ENCODE measurements at places on chromosomes 2 and 18.

DNA sequence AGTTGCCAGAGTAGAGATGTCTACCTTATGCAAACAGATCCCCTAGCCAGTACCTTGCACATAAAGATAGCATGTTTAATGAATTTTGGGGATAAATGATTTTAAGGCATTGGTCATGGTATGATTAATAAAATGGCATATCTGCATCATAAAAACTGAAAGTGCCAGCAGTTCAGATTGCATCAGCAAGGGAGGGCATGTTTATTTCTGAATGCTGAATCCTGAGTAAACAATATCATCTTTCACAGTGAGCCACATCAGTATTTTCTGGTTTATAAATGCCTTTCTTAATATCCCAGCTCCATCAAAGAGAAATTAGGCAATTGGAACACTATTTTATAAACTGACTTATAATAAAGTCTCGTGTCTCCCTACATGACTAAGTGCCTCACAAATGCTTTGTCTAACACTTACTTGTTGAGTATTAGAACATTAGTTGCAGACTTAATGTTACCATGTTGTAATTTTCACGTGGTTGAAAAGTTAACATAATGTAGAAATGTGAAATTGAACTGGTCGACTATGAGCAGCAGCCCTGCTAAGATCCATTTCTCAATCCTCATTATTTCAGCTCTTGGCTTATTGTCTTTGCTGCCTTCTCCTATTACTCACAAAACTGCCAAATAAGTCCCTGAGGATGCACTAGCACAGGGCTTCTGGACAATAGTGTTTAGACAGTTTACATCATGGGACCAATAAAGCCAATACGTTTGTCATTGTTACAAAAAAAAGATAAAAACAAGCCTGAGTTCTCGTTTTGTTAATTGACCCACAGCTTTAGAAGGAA, 48.0 kb downstream of the LANCL1 start:
- DNase-seq: no peak

DNA sequence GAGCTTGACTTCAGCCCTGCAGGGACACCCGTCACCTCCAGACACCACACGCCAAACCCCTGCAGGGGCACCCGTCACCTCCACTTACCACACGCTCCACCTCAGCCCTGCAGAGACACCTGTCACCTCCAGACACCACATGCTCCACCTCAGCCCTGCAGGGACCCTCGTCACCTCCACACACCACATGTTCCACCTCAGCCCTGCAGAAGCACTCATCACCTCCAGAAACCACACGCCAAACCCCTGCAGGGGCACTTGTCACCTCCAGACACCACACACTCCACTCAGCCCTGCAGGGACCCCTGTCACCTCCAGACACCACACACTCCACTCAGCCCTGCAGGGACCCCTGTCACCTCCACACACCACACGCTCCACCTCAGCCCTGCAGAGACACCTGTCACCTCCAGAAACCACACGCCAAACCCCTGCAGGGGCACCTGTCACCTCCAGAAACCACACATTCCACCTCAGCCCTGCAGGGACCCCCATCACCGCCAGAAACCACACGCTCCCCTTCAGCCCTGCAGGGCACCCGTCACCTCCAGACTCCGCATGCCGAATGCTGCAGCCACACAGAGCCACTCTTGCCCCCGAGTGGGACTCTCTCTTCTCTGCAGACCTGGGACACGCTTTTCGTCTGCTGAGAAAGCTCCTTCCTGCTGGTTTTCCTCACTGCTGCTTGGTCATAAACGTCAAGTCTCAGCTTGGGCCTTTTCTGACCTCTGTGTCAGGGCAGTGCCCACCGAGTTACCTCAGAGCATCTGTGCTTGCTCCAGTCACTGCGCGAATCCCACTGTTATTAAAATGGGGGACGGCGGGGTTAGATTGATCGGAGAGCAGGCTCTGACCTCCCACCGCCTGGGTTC, 77.5 kb upstream of the SALL3 start:
- no peak for DNase-seq

- DNase-seq: no peak
These were observed 383.3 kb downstream of the RBM43 start for GRCh38 chr2:150878356-150878755.

- DNase-seq: no peak
These were observed 142.7 kb upstream of the DOK6 start for GRCh38 chr18:69257861-69258458.

DNA sequence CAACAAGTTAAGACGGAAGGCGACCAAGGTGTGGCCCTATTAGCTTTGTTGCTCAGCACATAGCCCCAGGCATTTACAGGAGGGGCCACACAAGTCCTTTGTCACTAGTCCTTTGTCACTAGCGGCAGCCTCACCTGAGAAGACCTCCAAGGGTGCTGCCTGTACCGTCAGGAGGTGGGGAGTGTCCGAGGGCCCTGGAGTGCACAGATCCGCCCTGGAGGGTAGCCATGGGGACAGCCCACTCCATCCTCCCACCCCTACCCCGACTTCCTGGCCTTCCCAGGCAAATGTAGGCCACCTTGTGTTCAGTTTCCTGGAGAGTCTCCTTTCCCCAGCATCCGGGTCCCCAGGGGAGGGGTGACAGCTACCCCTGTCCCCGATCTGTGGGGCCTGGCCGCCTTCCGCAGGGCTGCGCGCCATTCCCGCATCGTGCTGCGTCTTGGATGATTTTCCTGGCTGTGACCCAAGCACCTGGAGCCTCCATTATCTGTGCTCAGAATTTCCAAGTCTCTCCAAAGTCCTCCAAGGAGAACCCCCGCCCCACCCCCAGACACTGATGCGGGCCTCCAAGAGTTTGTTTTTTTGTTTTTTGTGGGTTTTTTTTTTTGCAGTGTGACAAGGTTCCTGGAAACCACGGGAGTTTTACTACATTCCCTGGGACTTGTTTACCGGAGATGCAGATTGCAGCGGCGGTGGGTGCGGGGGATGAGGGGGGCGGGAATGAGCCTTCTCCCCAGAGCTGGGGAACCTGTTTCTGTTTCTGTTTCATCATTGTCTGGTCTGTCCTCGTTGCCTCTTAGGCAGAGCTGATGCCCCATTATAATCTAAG, 28.6 kb downstream of the TEX44 start:
- DNase-seq: no peak

DNA sequence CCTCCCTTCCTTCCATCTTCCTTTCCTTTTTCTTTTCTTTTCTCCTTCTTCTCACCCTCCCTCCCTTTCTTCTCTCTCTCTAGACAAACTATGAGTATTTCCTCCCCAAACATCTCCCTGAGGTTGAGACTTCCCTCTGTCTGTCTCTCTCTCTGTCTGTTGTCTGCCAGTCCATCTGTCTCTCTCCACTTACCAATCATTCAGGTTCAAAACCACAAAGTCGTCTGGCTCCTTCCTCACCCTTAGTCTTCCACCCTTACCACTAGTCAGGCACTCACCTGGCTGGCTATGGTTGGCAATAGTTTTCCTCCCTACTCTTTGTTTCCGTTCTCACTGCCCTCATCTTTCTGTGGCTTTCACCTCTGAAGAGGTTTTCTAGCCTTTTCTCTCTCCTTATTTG, 12.9 kb downstream of the CCL20 start:
- DNase-seq: no peak

GRCh38 chr2:101828257-101828656, 130.8 kb downstream of the MAP4K4 start:
- no peak for DNase-seq

GRCh38 chr2:17627434-17627833, 86.9 kb downstream of the VSNL1 start:
- no peak for DNase-seq

- DNase-seq: no peak
These were observed 545.8 kb downstream of the ARHGAP15 start for GRCh38 chr2:143675021-143675420.

DNA sequence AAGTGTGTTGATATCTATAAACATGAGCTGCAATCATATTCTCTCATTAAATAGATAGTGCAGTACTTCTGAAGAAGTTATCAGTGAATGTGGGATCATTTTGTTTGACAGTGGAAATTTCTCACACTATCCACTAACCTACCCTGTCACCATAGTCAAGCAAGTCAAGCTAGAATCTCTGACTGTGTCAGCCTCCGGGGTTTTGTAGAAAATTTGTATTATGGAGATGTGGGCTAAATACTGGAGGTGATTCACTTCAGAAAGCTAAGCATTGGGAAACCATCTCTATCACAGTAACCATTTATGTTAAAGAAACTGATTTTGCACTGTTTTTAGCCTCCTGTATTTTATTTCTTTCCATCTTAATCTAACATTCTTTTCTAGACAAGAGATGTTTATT, 126.6 kb upstream of the CREB1 start:
- DNase-seq: no peak

DNA sequence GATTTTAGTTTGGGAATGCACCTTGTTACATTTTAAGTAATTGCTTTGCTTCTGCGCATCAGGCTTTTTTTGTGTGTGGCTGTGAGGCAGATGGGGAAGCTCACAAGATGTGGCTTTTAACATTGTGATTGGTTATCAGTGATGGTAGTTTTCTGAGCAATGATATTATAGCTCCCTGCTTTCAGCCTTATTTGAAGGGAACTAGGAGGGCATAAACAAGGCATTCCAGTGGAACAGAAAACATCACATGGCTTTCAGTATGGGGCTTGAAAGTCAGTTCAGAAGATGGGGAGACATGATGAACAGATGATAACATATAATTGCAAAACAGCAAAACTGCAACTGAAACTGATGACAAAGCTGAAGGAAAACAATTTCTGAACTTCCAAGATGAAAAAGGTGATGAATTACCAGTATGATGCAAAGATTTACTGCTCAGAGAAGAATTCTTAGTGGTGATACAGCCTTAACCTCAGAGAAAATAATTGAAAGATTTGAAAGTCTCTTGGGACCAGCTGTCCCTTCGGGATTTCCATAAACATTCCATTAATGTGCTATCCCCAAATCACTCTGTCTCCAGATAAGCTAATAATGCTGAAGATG, 439.7 kb downstream of the RND3 start:
- DNase-seq: no peak

- DNase-seq: no peak
These were observed 98.4 kb downstream of the CDK15 start for GRCh38 chr2:201904538-201905420.

GRCh38 chr18:22856870-22857269, 76.3 kb upstream of the RBBP8 start:
- no peak for DNase-seq

DNA sequence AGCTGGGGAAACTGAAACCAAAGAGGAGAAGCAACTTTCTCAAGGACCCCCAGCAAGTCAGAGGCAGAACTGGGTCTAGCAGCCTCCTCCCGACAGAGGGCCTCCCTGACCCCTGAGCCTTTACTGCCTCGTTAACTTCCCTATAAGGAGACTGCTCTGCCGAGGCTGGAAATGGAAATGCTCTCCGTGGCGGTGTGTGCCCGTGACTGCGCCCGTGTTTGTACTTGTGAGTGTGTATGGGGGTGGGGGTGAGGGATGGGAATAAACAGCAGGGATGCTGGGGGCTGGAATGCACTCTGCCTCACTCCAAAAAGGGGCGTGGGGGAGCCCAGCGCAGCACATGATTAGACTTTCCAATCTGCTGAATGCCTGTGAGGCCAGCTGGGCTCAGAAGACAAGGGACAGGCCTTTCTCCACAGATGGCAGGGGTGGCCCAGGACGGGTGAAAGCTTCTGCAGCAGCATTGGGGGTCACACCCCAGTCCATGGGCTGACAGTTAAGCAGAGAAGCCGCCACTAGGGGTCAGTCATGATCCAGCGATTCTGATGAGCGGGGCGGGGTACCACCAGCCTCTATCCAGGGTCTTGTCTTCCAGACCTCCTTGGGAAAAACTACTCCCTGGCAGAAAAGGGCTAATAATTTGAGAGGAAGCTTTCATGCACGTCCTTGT, 26.8 kb downstream of the MPHOSPH10 start:
- no peak for DNase-seq

DNA sequence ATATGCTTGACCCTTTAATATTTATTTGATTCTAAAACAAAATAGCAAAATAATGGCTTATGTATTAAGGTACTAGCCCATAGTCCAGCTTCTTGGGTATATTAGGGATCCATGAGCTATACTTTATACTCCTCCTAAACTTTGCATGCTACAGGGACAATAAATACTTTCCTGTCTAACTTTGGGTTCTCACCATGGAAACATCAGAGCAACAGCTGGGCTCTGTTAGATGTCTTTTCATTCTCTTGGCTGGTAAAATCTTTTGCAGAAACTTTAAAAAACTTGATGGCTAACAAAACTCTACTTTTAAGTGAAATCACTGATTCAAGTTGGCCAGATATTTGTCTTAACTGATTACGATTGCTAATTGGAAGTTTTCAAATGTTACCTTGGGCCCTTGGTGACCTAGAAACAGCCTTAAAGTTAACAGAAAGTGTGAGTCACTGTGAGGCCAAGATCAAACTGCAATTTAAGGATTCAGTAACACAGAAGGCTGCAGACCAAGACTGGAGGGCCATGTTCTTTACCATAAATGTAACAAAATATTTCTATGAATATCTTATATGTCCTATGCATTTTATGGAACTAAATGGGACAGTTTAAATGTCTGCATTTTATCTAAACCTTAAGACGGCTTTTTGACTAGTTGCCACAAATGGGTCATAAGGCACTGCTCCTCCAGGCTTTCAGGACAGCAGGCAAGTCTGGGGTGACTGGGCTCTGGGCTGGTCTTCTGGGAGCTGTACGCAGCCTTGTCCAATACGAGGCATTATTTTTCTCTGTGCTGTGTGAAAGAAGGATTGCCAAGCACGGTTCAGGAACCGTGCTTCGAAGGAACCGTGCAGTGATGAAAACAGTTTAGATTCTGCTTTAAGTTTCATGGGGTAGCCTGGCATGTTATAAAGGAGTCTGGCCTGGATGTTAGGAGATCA, 188.5 kb downstream of the TPGS2 start:
- DNase-seq: no peak

- DNase-seq: no peak
These were observed 48.1 kb upstream of the ARHGAP28 start for GRCh38 chr18:6681331-6681875.

DNA sequence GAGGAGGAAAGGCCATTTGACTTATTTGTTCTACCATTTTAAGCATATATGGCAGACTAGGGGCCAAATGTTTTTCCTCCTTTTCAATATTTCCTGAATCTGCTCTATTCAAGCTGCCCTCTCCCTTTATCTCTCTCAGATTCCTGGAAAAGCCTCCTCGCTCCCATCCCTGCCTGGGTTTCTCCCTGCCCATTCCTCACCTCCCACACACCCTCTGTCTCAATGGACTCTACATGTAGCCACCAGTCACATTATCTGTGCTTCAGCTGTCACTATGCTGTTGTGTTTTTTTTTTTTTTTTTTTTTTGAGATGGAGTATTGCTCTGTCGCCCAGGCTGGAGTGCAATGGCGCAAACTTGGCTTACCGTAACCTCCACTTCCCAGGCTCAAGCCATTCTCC, 22.9 kb downstream of the TYMS start:
- no peak for DNase-seq

GRCh38 chr2:226835420-226835795, 446 bp upstream of the RHBDD1 start:
- DNase-seq: no peak

- no peak for DNase-seq
These were observed 88.3 kb downstream of the RBMS1 start for GRCh38 chr2:160405077-160405867.

DNA sequence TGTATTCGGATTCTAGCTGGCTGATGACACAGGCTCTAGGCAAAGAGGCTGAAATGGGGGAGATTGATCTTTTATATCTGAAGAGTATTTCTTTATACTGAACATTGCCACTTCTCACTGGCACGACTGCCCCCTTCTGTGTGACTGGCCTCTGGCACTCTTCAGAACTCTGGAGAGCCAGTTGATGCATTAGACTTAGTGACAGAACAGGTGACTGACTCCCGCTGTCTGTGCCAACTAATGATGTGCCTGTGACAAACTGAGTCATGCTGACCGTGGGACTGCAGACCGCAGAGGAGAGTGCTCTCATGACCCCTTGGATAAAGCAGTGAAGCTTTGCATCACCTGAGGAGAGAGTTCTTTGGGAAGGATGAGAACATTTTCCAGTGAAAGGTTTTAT, 14.4 kb downstream of the MGAT5 start:
- no peak for DNase-seq

Data from SIG-M5 (cell line).